CD4-positive, alpha-beta T cell treated with Interleukin-2 at 100 ng/mL for 4 hours (primary cell): ENCODE measurements at places on chromosomes 6 and 20.

DNA sequence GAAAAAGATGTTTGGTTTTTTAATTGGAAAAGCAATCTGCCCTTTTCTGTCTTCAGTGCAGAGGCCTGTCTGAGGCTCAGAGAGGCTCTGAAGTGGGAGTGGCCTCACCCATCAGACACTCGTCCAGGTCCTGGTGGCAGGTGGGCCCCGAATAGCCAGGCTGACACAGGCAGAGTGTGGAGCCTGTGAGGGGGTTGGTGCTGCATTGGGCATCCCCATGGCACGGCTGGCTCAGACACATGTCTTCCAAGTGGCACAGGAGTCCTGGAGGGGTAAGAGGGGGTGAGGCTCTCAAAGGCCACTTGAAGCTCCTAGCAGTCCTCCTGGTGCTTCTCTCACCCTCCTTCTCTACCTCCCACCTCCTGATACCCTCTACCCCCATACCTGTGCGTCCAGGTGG is 3.8 kb downstream of the NOTCH4 start:
- no peak for DNase-seq

- DNase-seq = peak; percentile 10
These were observed 559 bp downstream of the APMAP start for GRCh38 chr20:24991897-24992486.

GRCh38 chr20:38997622-38998021 is 35.5 kb downstream of the DHX35 start:
- DNase-seq = no peak

DNA sequence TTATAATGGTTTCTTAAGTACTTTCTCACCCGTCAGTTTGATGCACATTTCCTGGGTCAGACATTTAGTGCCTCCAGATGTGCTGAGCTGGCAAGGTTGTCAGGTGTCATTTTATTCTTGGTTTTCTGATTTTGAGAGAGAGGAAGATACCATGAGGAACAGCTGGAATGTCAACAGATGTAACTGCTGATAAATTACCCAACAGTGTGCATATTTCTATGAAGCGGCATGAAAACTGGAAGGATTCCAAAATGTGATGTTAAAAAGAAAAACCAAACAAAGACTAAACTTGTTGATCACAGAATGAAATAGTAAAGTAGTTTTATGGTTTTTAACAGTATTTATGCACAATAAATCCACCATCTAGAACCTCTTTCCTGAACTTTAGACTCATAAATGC is 447.3 kb downstream of the HDGFL1 start:
- no peak for DNase-seq

DNA sequence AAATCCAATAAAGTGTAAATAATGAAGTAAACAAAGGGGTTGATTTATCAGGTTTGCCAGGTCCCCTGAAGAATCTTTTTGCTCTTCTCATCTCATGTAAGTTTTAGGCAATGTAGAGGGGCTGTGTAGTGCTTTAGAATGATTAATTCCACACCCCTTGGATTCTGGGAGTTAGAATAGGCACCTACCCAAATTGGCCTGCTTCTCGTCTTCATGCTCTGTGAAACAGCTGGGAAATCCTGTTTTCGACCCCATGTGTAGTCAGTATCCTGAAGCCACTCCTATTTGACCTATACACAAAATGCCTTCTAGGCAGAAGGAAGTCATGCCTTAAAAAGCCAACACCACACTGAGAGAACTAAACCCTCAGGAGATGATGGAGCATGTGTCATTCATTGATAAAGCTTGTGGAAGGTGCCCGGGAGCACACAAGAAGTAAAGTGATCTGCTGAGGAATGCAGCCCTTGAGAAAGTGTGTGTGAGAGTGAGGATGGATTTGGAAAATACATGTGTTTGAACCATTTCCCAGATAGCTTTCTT is 170.9 kb downstream of the KLHL32 start:
- DNase-seq = no peak

- no peak for DNase-seq
These were observed 70.3 kb upstream of the CLDN20 start for GRCh38 chr6:155193526-155193925.

DNA sequence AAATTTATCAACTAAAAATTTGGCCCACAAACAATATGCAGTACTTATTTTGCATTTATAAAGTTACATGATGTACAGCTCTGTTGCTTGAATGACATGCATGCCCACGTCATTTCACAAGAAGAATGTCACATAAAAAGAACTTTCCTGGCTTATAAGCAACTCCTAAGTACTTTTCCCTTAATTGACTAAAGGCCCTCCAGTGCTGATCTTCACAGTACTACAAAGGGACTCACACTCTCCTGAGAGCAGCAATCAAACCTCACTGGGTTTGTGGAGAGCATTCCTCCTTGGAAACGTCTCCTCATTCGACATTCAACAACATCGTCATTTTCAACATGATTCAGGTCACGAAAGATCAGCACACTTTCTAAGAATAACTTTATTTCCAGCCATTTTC is 111.1 kb downstream of the IPCEF1 start:
- DNase-seq = no peak

GRCh38 chr6:113464960-113465359 is 392.2 kb upstream of the MARCKS start:
- no peak for DNase-seq

- no peak for DNase-seq
These were observed 270.0 kb downstream of the ADGB start for GRCh38 chr6:146868671-146869209.

- DNase-seq = no peak
These were observed 290.0 kb downstream of the TBC1D7 start for GRCh38 chr6:13038315-13038714.

DNA sequence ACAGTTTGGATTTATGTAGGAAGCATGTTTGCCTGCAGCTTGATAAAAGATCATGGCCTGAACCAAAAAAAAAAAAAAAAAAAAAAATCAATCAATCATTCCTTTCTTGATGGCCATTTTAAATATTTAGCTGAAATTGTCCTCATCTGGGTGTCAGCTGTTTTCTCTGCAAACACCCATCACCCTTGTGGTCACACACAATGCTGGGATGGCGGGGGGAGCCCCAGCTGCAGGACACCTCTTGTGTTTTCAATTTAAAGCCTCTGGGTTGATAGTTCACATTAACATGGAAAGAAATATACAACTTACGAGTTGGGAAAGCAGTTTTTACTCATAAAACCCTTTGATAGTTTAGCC is 160.4 kb downstream of the ZFP64 start:
- DNase-seq = no peak

DNA sequence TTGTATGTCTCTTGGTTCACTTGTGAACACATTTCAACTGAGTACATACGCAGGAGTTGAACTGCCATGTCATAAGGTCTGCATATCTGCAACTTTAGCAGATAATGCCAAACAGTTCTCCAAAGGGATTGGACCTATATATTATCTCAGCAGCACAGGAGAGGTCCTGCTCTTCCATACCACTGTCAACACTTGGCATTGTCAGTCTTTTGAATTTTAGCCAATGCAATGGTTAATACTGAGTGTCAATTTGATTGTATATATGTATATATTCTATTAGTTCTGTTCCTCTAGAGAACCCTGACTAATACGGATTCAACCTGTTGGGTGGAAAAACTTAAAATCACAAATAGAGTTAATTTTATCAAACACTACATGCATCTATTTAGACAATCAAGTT is 26.1 kb upstream of the ARHGAP18 start:
- DNase-seq = no peak

GRCh38 chr20:11266571-11266970 is 592.8 kb upstream of the JAG1 start:
- DNase-seq = no peak

DNA sequence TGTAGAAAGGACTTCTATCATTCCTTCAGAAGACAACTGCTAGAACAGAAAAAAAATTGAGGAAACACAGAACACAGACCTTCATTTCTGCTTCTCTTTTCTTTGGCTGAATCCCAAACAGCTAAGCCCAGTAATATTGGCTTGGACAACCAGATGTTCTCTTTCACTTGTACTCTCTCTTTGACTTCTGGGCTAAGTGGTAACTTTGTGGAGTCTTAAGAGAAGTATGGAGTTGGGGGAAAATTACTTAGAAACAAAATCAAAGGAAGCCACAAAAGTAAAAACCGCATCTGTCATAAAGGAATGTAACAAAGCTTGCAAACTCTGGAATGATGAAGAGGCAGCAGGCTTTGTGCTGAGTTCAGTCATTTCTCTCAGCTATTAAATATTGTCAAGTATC is 587.5 kb downstream of the CBLN4 start:
- no peak for DNase-seq

GRCh38 chr20:12207875-12208274 is 290.2 kb downstream of the BTBD3 start:
- no peak for DNase-seq

DNA sequence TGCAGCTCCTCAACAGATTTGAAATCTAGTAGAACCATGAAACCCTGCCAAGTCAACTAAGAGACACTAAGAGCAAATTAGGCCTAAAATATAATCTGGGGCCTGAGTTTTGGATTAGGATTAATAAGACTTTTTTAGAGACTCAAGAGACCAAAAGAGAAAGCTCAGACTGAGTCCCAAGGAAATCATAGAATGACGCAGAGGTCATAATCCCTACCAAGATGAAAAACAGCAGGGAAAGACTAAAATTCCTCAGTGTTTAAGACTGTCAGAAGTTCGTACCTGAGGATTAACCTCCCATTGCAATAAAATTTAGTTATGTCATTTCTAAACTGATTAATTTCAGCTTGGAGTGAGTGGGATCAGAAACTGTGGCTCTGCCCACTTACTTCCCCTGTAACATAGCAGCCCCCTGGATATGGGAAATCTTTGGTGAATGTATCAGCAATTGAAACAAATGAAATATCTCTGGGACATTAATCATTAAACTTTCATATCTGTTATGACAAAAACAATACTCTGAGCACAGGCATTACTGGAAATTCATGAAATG is 200.3 kb downstream of the EDN1 start:
- DNase-seq = no peak

GRCh38 chr6:154462425-154462824 is 48.1 kb downstream of the CNKSR3 start:
- DNase-seq = no peak

DNA sequence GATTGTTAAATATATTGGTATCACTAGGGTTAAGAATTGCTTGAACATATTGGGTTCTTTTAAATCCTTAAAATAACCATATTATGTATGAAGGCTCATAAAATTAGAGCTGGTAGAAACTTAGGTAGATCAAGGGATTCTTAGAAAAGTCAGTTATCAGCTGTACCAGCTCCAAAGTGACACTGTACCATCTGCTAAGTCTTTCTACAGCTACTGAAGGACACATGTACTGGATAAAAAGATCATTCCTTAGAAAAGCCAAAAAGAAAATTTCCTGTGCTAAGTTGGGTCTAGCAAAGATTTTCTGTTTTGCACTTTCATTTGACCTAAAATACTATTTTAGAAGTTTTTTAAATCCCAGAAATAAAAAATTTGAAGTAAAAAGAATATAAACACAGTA is 130.4 kb downstream of the CD164 start:
- no peak for DNase-seq

- no peak for DNase-seq
These were observed 5.3 kb upstream of the CABLES2 start for GRCh38 chr20:62412194-62413024.

DNA sequence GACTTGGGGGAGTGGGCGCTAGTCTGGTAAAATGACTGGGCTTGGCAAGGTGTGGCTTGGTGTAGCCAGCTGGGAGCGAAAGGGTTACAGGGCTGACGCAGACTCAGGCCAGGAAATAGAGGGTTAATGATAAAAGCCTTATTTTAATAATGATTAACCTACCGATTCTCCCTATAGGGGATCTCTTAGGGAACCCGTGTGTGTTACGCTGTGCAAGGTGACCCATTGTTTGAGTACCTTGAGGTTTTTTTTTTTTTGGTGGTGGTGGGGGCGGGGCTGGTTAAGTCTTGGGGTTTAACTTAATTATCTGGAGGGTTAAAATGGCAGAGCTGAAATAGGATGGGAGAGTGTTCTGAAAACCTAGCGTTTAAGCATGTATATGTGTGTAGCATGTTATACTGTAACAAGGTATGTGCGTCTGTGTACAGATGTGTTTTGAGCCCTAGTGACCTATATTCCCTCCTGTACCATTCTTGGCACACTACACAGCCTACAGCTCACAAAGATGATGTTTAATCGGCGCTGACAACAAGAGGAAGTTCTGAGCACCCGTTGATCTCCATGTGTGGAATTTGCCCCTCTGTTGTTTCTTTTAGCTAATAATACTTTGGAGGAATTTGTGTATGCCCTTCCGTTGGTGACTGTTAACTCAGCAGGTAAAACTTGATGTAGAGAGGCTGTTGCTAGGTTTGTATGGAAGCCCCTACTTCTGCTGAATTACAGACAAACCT is 1.3 kb downstream of the CARMIL1 start:
- no peak for DNase-seq

- no peak for DNase-seq
These were observed 85.8 kb downstream of the CEBPB start for GRCh38 chr20:50276119-50277063.

GRCh38 chr6:94590416-94590815 is 986.9 kb upstream of the MANEA start:
- DNase-seq = no peak

DNA sequence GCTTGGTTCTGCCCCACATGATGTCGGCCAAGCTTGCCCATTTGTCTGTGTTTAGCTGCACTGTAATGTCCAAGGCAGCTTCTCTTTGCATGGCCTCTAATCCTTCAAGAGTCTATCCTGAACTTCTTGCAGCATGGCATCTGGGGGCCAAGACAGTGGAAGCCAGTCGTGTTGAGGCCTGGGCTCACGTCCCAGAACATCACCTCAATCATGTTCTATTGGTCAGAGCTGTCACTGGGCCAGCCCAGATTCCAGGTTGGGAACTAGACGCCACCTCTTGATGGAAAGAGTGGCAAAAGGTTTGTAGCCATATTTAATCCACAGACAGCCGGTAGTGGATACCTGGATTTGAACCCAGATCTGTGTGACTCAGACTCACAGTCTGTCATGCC is 25.3 kb downstream of the PPARD start:
- DNase-seq = no peak

- DNase-seq = no peak
These were observed 65.5 kb downstream of the SOBP start for GRCh38 chr6:107555449-107555848.

DNA sequence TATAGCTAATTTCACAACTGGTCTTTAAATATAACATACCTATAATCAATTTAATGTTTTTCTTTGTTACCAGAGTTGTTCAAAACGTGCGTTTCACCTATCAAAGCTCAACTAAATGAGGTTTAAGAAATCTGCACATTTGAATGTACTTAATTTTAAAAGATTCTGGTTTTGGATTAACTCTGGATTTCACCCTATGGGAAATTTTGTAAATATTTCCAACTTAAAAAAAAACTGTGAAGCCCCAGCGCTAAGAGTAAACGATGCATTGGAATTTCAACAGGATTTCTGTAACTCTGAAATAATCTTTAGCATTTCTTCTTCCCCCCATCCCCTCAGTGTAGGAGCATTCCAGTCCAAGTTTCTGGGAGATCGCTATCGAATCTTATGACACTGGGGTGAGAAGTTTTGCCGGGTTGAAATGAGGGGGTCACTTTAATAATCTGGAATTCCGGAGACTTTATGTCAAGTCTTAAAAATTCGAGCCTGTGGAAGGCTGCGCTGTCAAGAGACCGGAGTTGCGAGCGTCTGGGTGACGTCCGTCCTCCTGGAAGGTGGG is 643 bp upstream of the MAP3K4 start:
- DNase-seq = no peak
